Gastroesophageal sphincter (tissue), 4 donors: ENCODE measurements at places on chromosomes 11 and 22.

DNA sequence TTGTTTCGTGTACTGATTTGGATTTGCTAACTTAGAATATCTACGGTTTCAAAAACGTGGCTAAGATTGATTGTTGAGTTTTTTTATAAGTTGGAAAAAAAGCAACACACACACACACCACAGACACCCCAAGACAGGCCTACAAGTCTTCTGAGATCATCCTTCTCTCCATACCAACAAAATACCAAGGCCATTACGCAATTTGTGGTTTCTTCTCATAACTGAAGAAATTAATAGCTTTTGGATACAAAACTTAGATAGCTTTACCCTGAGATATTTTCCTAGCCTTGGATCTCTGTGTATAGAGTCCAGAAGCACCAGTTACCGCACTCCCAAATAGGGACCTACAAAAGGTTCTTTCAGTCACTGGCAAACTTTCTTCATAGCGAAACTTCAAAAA, 113.6 kb downstream of the SIK3 start:
- ATAC-seq = peak; percentile 53

GRCh38 chr11:129846508-129847335, 31.1 kb downstream of the TMEM45B start:
- ATAC-seq = no peak

DNA sequence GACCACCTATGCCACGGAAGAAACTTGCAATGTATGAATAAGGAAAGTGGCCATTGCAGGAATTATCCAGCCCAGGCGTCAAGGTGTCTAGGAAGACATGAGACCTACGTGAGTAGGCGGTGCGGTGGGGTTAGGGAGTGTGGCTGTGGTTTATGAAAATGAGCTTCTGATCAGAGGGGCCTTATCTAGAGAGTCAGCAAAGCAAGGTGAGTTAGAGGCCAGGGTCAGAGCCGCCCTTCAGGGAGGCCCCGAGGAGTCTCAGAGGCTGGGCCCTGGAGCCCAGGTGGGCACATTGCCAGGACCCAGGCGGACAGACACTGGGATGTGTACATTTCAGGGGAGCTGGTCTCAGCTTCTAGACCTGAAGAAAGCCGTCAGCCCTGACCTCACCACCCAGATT, 13.8 kb upstream of the LINC01488 start:
- ATAC-seq = no peak

DNA sequence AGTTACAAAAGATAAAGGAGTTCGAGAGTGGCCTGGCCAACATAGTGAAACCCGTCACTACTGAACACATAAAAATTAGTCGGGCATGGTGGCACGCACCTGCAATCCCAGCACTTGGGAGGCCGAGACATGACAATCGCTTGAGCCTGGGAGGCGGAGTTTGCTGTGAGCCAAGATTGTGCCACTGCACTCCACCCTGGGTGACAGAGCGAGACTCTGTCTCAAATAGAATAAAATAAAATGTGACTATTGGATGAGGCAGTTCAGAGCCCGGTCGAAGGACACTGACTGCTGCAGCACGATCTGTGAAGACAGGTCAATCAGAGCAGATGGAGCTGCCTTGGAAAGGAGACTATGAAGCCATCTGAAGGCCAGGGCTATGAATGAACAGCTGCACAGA, 37.7 kb upstream of the ANO1 start:
- ATAC-seq = no peak

GRCh38 chr11:82996966-82997606, 74.6 kb downstream of the RAB30 start:
- no peak for ATAC-seq

DNA sequence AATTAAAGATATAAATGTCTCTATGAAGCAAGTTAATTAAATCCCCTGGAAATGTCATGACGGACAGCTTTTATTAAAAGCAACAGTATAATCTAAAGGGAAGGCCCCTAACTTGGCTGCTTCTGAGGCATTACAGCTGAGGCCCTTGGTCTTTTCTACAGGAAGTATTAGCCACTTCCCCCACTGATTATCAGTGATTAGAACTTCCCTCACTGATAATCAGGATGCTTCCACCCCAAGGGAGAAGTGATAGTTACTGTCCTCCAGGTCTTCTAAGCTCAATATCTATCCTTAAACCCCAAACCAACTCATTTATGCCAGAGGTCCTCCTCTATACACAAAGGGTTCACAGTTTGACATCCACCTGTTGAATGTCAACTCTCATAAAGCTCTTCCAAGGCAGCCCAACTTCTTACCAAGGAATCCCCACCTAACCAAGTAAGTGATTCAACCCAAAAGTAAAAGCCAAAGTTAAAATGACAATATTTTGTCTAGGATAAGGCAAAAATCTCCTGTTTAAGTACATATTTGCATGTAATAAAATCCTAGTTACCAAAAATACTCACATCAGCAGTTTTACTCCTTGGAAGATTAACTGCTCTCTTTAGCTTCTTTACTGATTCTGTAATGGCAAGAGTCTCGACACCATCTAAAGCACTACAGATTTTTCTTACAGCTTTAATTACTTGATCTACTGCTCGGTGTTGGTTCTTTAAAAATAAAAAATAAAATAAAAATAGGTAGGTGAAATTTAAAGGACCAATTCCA, 58.6 kb upstream of the RPS13 start:
- ATAC-seq = no peak

- no peak for ATAC-seq
These were observed 61.8 kb upstream of the PHF21B start for GRCh38 chr22:45071618-45072017.

DNA sequence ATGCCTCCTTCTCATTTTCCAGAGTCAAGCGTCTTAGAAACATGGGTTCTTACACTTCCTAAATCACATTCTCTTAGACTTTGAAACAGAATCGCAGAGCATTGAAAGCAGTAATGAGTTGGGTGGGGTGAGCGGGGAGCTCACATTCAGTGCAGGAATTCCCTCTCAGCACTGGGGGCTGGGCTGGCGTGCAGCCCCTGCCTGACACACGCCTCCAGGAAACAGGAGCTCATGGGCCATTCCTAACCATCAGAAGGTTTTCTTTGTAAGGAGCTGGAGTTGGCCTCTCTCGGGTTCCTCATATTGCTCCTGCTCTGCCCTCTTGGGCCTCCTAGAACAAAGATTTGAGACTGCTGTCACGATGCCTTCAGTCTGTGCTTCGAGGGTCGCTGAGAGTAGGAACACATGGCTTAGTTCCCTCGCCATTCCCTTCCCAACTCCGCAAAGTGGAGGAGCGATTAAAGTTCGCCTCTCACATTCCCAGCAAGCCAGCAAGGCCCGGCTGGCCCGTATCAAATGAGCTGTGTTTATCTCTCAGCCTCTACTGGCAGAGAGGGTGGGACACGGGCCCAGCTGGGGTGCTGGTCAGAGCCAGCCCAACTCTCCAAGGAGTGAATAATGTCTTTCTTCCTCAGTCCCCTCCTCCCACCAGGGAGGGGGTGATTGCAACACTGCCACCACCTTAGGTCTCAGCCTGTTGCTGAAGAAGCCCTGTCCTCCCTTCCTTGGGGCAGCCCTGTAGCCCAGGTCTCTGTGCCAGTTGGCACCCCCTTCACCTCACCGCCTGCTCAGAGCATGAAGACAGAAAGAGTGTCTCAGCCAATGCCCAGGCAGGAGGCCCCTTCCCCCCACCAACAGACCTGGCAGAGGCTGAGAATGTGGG, 10.4 kb downstream of the CHRDL2 start:
- peak; percentile 96 for ATAC-seq

- ATAC-seq = no peak
These were observed 1.6 kb downstream of the NR1H3 start for GRCh38 chr11:47259232-47259977.

DNA sequence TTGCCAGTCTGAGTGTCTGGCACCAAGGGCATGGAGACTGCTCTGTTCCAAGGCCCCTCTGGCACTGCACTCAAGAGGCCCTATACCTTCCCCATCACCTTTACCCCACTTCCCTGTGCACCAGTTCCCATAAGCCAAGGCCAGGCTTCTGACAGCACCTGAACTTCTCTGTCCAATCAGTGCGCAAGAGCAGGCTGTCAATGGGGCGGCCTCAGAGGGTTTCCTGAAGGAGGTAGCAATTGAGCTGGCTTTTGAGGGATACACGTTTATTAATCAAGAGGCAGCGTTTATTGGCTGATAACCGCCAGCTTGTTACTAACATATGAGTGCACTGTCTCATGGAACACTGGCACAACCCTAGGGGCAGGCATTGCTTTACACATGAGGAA, 2.1 kb downstream of the SH3BP1 start:
- no peak for ATAC-seq

- ATAC-seq = no peak
These were observed 39.3 kb downstream of the ALX4 start for GRCh38 chr11:44270403-44271273.

- no peak for ATAC-seq
These were observed 1251.7 kb upstream of the RAG2 start for GRCh38 chr11:37849706-37850105.

DNA sequence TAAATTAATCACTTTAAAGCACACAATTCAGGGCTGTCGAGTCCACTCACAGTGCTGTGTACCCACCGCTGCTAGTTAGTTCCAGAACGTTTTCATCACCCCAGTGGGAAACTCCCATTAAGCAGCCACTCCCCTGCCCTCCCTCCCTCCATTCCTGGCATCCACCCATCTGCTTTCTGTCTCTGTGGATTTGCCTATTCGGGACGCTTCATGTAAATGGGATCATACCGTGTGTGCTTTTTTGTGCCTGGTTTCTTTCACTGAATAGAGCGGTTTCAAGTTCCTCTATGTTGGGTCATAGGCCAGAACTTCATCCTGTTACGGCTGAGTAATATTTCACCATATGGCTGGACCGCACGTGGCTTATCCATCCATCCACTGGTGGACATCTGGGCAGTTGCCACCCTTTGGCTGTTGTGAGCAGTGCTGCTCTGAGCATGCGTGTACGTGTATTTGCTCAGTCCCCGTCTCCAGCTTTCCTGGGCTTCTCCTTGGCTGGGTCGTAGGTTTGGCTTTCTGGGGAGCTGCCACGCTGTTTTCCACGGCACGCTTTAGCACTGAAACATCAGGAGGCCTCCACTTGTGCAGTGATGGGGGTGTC, 30.1 kb downstream of the ARHGAP8 start:
- ATAC-seq = no peak

DNA sequence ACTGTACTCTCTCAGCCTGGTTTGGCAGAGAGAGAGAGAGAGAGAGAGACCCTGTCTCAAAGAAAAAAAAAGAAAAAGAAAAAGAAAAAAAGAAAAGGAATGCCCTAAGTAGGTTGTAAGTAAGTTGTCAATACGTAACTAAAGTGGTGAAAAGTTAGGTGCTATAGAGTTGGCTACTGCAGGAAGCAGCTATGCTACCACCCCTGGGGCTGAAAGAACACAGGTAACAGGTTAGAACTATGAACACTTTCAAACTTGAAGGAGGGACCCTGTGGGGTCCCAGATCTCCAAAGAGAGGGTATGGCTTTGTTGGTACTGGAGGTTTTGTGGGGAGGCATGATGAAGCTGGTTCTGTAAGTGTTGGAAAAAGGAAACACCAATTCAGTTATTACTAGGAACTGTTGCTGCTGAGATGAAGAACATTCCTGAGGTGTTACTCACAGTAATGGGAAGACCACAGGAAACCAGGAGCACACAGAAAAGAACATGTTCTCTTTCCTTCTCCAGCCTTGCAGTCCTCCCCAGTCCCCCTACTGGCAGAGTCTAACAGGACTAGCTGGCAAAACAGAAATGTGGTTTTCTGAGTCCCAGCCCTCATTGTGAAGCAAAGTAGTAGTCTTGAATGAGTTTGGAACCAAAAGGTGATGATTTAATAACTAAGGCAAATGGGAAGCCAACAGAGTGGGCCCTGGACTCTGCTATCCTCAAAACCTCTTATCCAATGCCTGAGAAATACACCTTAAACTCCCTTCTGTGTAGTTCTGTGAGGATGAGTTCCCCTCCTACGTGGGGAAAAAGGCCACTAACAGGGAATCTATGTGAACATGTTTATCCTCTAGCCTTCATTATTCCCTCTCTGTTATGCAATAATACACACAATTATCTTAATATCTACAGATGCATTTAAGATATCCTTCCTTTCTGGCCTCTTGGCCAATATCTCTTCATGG, 427.0 kb upstream of the DDI1 start:
- no peak for ATAC-seq

DNA sequence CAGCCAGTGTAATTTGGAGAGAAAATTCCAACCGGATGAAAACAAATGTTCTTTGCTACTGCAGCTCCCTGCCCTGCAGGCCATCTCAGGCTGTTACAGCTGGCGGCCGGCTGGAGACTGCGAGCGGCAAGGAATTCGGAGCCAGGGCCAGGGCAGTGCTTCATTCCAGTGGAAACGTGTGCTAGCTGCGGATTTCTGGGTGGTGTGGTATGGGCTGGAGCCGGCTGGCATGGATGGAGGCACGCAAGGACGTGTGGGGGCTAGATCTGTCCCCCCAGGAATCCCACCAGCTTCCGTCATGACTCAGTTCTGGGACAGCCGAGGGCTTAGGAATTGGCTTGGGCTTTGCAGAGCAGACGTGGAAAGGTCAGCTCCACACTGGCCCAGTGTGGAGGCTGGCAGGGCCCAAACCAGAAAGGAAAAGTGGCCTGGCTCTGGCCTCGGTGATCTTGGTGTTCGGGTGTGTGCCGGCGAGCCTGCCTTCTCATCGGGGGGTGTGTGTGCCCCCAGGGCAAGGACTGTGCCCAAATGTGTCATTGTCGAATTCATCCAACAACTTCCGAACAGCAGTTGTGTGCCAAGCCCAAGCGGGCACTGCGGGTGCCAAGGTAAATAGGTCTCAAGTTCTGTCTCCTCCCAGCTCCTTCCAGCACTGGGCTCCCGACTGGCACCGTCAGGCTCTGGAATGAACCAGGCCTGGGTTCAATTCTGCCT, 48.1 kb upstream of the SHISAL1 start:
- ATAC-seq = peak; percentile 51

DNA sequence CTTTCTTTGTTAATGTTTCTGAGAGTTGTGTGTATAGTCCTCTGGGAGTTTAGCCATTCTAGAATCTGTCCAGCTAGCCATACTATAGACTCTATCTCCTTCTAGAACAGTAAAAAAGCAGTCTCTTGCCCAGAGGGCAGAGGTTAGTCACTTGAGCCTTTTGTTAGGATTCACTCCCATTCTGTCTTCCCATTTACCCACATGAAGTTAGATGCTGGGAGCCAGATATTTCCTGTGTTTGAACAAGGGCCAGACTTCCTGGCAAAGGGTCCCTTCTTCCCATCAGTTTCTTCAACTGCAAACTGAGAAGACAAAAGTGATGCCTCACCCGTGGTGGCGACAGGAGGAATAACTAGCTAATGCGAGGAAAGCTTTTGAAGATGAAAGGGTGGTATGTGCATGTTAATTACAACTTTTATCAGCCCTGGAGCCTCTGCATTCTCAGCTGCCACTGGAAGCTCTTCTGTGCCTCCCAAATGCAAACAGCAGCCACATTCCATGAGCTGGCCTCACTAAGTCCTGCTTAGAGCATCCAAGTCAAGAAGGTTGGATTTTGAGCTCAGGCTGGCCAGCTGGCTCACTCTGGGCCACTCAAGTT, 12.8 kb downstream of the CD44 start:
- ATAC-seq = no peak
